ENCODE measurements at places on chromosomes 6 and 20. TPM values are rescaled to one million over a fixed set of nuclear protein-coding genes. Genes with fewer than 3 reads are reported as not detected.

The MYCT1 gene
- total RNA-seq: 178 TPM

DNA sequence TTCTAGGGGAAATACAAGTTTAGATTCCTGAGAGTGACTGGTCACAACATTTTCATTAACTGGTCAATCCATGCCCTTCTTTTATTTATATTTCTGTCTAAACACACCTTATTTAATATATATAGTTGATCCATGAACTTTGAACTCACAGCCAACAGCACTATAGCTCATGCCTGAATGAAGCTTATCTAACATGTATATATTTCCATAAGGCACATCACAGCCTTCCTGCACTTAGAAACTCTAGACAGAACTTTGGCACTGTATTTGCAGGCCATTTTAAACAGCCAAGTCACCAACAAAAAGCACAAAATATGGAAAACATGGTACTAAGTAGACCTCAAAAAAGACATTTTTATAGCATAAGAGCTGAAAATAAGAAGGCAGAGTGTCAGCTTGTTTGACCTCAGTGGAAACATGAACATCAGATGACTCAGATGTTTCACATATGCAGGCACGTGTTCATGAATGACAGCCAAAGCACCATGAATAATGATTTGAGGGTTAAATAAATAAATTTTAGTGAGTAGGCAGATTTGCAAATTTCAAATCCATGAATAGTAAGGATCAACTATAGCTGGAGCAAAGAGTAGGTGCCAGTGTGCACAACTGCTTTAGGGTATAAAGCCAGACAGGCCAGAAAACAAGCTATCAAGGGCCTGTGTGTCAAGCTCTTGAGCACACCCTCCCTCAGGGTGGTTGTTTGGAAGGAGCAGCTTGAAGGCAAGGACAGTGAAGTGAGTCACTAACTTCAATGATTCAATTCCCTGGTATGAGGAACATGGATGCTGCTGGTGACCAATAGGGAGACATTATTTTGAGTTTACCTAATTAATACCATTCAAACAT, 88.9 kb upstream of the NT5E start:
- no peak for DNase-seq

DNA sequence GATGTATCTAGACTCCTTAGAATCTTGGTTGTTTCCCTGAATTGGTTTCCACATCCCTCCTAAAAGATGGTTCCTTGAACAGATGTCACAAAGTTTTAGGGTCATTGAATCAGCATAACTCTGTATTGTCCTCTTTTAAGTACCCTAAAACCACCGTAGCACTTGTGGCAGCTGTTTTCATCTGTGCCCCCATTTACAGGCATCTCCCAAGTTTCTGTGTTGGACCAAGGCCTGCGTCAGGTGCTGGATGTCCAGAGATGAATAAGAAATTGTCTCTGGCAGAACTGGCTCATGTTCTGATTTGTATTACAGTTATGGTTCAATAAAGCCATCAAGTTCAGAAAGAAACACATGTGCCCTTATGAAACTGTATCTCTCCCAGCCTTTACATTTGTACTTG, 48.3 kb downstream of the CTNNBL1 start:
- DNase-seq: no peak

- no peak for DNase-seq
Observed at GRCh38 chr6:11428371-11428770, 109.2 kb upstream of the TMEM170B start.

GRCh38 chr20:1265226-1265915, 723 bp upstream of the SNPH start:
- no peak for DNase-seq

Data from endothelial cell (in vitro differentiated cells).